ENCODE measurements at places on chromosomes 7 and 10. TPM values are rescaled to one million over a fixed set of nuclear protein-coding genes. Genes with fewer than 3 reads are reported as not detected.

DNA sequence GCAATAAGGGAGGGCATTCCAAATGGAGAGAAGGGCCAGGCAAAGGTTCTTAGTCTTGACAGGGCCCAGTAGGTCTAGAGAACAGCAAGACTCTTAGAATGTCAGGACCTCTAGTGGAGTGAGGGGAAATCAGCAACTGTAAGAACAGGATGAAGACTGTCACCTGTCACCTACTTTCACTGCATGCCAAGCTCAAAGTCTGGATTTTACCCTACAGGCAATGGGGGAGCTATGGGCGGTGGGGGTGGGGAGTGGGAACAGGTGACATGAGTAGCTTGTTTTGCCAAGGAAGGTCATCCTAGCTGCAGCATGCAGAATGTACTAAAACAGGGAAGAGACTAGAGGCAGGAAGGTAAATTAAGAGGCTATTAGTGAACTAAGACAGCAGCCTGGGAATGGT is 18.3 kb downstream of the GOT1 start:
- DNase-seq: no peak

DNA sequence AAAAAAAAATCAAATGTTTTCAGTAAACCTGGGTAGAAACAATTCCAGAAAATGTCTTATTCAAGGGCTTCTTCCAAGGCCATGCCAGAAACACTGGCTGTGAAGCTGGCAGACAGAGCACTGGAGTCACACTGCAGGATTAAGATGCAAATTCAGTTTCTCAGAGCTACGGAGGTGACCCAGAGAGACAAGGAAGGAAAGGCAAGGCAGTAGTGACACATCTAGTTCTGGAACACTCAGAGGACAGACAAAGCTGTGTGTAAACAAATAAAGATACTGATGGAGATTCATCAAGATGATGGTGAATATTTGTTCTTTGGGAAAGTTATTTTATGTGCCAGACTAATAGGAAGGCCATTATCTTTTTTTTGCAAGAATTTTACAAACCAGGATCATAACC is 608.3 kb upstream of the C7orf33 start:
- DNase-seq: no peak

GRCh38 chr10:72742797-72743196 is 50.9 kb downstream of the MCU start:
- no peak for DNase-seq

DNA sequence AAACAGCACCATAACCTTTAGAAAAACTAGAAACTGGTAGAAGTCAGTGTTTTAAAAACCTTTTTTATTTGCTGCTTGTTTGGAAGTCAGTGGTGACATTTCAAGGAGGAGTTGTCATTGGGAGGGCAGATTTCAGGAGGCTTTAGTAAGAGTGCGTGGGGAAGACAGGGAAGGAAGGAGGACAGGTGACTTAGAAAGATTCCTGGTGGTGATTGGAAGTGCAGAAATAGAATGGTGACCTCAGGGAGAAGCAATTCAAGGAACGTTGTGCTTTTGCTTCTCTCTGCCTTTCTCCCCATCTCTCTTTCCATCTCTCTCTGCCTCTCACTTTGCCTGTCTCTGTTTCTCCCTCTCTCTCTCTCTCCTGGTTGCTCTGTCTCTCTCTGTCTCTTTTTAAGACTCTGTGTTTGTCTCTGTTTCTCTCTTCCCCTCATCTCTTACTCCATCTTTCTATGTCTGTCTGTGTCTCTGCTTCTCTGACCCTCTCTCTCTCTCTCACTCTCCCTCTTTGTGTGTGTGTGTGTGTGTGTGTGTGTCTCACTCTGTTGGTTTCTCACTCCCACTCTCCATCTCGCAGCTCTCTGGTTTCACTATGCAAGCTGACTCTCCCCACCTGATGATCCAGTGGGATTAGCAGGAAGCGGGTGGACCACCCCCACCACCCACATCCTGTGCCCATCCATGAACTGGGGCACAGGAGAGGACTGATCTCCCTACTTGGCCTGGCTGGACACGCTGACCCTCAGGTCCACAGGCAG is 10.9 kb upstream of the PFKP start:
- peak; percentile 69 for DNase-seq

- peak; percentile 86 for DNase-seq
Measured at GRCh38 chr10:50497758-50498157, 126.0 kb downstream of the SGMS1 start.

GRCh38 chr7:154874409-154875113 is 128.4 kb downstream of the PAXIP1 start:
- no peak for DNase-seq

GRCh38 chr7:31256506-31256905 is 84.0 kb downstream of the NEUROD6 start:
- no peak for DNase-seq

DNA sequence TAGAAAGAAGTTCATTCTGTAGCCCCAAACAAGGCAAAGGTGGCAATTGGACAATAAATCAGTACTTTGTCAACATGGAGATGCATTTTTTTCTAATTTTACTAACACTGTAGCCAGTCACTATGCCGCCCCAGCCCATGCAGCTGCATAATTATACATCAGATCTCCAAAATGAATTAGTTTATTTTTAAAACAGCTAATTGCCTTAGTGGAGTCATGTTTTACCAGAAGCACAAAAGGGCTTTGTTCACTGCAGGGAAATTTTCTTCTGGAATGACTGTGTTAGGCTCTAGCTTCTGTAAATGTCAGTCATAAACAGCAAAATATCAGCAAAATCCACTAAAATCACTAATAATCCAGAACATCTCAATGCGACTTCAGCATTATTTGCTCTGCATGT is 20.1 kb upstream of the HDAC9 start:
- DNase-seq: no peak

- DNase-seq: peak; percentile 100
Measured at GRCh38 chr10:73908853-73909539, 1.9 kb upstream of the PLAU start.

- DNase-seq: no peak
Measured at GRCh38 chr7:18684916-18685315, 189.4 kb downstream of the HDAC9 start.

Gene NEBL
- polyA plus RNA-seq: under 0.01 TPM

Gene CARD11
- polyA plus RNA-seq: 0.26 TPM

Gene ZP3
- 0.42 TPM for polyA plus RNA-seq

Gene GDF2
- polyA plus RNA-seq: not detected
